ENCODE measurements at places on chromosomes 3 and 15.

DNA sequence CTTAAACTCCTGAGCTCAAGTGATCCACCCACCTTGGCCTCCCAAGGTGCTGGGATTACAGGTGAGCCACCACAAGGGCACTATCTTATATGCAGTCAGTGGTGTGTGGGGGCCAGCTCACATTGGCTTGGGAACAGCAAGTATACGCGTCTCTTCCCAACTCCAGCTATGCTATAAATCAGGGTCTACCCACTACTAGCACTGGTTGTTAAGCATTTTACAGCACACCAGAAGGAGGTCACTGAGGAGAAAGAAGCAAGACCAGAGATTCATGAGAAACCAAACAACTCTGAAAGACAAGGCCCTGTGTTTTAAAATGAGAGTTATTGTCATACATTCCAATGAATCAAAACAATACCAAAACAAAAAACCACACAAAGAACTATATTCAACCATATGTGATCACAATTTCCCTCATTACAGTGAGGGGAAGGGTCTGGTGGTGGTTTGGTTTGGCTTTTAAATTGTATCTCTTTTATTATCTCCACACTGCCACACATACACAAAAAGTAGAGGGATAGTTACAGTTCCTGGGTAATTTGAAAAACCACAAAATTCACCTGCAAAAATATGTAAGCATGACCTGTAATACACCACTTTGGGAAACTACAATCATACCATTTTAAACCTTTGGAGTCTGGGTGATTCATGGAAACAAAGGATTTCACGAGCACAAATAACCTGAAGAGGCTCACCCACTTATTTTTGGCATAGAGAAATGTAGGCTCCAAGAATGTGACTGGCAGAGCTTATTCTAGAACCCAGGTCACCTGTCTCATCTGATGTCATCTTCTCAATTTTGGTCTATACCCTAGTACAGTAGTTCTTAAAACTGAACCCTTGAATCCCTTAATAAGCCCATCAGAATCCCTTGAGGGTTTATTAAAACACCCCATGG, 5.2 kb downstream of the MAGI1 start:
- no peak for DNase-seq

- no peak for DNase-seq
Measured at GRCh38 chr3:156180077-156180476, 59.7 kb downstream of the KCNAB1 start.

GRCh38 chr15:43235536-43235935, 14.7 kb upstream of the EPB42 start:
- no peak for DNase-seq

DNA sequence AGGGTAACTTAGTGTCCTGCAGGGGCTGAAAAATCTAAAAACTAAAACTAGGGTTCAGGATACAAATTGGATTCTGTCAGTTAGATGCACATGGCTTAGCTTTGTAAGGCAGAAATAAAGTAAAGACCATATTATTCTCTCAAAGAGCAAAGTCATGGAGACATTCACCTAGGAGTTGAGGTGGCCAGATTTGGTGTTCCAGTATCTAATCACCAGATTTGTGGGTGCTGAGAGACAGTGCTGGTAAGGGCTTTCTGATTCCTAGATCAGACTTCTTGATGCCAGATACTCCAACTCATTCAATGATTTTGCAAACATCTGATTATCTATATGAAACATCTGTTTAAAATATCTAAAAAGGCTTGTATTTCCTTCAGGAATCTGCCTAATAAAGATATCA, 28.3 kb upstream of the TBC1D5 start:
- DNase-seq = no peak

DNA sequence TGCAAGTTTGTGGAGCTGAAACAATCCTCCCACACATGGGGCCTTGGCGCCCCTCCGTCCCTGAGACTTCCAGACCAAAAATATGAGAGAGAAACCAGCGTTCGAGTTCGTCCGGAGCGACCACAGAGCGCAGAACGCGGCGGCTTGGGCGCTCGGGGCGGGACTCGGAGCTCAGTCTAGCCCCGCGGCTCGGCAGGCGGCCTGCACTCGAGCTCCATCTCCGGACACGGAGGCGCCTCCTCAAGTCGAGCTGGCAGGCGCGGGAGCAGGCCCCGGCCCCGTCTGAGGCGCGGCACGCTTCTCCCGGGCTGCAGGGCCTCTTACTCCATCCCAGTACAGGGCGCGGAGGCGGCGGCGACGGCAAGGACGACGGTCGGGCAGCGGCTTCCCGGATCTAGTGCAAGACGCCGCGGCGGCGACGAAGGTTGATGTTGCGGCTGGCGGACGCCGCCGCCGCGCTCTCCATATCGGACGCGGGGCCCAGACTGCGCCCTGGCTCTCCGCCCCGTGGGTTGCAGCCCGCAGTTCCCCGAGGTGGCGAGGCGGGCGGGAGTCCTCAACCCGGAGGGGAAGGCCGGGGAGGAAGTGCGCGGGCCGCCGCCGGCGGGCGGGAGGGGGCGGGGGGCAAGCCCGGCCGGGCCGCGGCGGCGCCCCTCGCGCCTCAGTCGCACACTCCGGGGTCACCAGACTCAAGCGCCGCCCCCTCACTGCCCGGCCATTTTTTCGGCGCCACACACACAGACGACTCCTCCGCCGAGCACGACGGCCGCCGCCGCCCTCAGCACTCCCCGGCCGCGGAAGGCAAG, 674 bp downstream of the MSL2 start:
- peak; percentile 77 for DNase-seq

DNA sequence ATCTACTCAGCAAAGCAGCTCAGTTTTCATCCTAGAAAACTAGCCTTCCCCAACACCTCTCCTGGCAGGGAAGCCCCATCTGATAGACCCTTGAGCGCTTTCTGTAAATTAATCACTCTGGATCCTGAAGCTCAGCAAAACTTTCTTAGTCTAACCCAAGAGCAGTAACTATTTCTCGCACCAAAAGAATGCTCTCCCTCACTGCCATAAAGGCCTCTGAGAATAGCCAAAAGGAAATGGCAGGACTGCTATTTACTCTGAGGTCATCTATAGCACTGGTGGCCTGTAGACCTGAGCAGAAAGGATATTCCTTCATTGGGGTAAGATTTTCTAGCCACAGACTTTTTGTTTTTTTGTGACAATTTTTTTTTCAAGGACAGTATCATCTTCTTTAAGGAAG, 345.8 kb upstream of the ADAMTS9 start:
- no peak for DNase-seq

DNA sequence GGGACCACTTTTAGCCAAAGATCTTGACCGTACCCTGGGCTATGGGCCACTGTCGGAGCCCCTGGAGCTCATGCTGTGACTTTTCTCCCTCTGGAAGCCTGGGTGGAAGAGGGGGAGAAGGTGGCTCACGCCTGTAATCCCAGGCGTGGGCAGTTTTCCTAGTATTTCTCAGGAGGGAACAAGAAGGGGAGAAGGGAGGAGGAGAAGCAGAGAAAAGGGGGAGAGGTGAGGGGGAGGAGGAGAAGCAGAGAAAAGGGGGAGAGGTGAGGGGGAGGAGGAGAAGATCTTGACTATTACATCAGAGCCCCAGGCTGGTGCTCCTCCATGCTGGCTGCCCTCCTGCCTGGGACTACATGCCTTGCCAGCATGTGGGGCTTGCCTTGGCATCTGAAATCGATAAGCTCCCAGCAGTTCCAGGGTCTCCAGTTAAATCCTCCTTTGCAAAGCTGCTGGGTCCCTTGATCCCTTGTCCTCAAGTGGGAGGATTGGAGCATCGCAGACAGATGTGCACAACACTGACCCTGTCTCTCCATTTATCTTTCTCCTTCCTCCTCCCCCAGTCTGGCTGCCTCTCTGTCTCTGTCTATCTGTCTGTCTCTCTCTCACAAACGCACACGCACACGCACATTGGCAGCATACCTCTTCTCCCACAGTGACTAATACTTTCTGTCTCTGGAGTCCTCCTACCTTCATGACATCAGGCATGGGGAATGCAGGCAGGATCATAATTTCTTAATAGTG, 41.6 kb downstream of the MRAS start:
- DNase-seq = no peak

GRCh38 chr3:159253860-159254259, 452.0 kb downstream of the MFSD1 start:
- no peak for DNase-seq

DNA sequence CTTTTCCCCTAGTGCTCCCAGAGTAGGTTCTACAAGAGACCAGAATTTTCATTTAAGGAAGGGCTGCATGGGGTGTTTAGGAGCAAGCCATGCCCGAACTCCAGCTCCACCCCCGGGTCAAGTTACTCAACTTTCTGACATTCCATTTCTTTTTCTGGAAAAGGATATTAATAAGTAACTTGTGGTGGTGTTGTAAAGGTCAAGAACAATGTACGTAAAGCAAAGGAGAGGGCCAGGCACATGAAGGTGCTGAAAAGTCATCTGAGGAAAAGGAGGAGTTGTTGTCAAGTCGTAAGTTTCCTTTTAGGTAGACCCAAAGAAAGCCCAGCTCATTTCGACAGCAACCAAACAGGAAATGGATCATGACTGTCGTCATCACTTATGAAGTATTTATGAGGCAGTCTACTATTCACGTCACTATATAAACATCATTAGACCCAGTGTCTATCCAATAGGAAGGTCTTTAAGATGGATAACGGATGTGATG, 319.6 kb upstream of the IL12A start:
- no peak for DNase-seq

DNA sequence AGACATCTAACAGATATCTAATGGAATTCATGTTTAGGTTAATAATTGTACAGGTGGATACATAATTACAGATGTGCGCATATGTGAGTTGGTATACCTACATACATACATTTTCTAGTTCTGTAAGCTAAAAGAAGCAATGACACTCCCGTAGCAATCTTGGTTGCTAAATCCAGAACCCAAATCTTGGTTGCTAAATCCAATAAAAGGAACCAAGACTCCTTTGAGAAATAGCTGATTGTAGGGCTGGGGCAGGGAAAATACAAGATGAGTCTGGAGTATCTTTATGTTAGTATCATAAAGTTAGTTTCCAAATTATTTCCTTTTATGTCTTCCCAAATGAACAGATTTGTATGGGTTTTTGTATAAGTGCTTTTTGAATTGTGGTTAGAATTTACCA, 135.2 kb downstream of the TMCC1 start:
- DNase-seq = no peak

- DNase-seq = no peak
Measured at GRCh38 chr3:74636981-74637380, 22.5 kb upstream of the CNTN3 start.

DNA sequence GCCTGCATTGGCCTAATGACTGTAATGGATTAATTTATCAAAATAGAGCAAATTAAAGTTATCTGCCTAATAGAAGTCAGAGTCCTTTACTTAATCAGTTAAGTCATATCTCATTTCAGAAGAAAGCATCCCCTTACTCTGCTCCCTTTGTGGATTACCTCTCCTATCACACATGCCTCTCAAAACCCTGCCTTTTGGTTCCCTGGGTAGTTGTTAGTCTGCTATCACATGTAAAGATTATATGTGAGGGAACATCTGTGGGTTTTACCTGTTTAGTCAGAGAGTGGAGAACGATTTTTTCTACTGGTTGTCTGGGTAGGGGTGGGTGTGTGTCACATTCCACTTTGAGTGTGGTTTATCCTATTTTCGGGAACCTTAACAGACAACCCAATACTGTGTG, 16.4 kb downstream of the UBE2E2 start:
- no peak for DNase-seq

GRCh38 chr15:89115547-89115946, 27.3 kb downstream of the ABHD2 start:
- peak; percentile 67 for DNase-seq

- no peak for DNase-seq
Measured at GRCh38 chr3:44292276-44292675, 46.3 kb upstream of the TCAIM start.

GRCh38 chr3:186109897-186110803, 1.3 kb upstream of the ETV5 start:
- DNase-seq = no peak

- no peak for DNase-seq
Measured at GRCh38 chr3:136750897-136751315, 1.3 kb downstream of the STAG1 start.

GRCh38 chr3:70247955-70248354, 64.5 kb downstream of the MDFIC2 start:
- no peak for DNase-seq

GRCh38 chr15:67039384-67040075, 25.9 kb upstream of the SMAD3 start:
- DNase-seq = no peak

GRCh38 chr15:42456531-42456930, 34.4 kb downstream of the ZNF106 start:
- DNase-seq = no peak

DNA sequence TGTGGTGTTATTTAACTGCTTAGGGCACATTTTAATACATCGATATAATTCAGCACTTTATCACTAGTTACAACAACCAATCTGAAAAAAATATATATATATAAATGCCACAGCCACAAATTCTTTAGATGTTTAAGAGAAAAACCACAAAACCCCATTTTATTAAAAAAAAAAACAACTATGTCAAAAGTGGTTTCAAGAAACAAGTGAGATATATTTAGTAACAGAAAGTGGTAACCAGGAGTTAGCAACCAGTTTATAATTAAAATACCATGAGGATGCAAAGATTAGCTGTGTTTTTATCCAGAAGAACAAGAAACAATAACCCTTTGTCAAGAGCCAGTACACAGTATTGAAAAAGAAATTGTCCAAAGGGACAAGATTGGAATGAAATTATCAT, 14.8 kb upstream of the DIPK2A start:
- no peak for DNase-seq
